ENCODE measurements at places on chromosomes 13 and 19. TPM values are rescaled to one million over a fixed set of nuclear protein-coding genes. Genes with fewer than 3 reads are reported as not detected.

- no peak for DNase-seq
Measured at GRCh38 chr13:49649963-49650312, 21.6 kb downstream of the ARL11 start.

GRCh38 chr19:46859637-46860124 is 1.1 kb upstream of the ARHGAP35 start:
- peak; percentile 70 for DNase-seq

GRCh38 chr13:113947311-113948033 is 26.4 kb downstream of the C13orf46 start:
- DNase-seq = peak; percentile 46

- no peak for DNase-seq
Measured at GRCh38 chr19:18488838-18489626, 32.8 kb downstream of the ELL start.

DNA sequence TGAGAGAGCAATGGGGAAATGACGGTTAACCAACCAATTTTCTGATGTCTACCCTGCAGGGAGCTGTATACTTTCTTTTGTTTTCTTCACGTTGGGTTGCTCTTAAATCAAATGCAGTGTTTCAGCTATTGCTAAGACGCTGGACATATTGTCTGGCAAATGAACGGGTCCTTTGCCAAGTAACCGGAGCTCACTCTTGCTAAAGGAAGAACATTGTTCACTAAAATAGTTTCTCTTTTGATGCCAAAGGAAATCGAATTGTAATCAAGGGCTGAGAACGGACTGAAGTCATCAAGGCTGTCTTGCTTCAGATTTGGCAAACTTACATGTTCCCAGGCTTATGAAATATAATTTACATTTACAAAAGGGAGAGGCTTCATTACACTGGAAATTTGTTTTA is 142.3 kb upstream of the ARGLU1 start:
- no peak for DNase-seq

DNA sequence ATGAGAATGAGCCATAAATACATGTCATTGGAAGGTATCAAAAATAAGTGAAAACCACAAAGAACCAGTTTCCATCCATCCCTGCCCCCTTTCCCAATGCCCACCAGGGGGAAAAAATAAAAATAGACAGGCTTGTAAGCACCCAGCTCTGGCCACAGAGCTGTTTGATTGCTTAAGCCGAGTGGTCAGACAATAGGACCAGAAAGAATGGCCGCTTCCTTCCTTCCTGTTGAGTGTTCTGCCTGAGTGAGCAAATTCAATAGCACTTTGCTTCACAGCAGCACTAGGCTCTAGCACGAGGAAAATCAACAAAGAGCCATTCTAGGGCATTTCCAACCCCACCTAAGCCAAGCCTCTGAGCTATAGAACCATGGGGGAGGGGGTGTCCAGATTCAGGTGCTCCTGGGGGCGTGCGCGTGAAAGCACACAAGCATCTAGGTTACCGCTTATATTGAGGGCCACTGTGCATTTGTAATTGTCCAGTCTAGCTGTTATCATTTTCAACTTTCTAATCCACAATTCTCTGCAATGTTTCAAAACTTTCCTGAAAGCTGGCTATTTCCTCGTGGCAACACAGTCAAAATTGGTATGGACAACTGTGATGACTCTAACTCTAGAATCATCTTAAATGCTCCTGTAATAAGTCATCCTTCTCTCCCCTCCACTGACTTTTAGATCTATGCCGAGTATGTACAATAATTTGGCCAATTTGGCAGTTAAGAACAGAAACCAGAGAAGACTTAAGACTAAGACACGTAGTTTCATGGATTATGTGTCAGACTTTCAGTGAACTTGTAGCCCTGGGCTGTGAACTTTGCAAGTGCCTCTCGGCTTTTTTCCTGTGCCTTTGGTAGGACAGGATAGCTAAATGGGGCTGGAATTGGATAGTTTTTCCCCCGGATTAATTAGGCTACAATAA is 64.3 kb downstream of the SPRY2 start:
- peak; percentile 64 for DNase-seq

GRCh38 chr13:35920816-35921215 is 210.4 kb downstream of the DCLK1 start:
- DNase-seq = no peak

DNA sequence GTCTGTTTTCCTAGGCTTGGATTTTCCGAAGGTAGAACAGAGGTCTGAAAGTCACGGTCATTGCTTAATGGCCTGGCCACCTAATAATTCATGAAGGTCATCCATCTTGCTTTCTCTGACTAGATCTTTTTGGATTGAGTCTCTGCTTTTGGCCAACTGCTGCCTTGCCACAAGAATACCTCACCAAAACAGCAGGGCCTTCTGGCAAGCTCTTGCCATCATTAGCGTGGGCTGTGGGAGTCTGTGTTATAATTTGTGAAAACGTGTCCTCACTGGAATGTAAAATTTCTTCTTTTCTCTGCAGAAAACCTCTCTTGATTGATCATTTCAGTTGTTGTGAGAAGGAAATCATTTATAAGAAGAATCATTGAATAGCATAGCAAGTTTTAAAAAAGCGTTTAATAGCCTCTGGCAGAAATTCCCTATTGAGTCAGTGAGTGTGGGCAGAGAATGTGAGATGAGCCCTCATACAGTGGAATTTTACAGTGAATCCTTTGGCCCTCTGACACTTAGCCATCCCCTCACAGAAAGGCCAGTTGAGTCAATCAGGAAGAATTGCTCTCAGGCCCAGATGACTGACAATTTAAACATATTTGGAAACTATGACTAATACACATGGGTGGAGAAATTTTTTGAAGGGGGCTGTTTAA is 43.2 kb upstream of the ERICH6B start:
- peak; percentile 79 for DNase-seq

DNA sequence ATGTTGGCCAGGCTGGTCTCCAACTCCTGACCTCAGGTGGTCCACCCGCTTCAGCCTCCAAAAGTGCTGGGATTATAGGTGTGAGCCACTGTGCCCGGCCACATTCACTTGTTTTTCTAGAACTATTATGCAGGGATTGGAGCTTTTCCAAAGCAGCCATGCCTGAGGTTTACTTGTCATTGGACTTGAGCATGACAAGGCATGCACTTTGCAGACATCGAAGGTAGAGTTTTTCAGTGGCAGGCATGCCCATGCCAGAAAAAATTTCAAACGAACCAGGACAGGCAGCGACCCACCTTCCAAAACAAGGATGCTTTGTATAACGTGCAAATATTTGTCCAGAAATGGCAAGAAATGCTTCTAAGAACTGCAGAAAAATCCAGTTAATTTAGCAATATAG is 17.7 kb downstream of the PNMA8A start:
- DNase-seq = no peak

DNA sequence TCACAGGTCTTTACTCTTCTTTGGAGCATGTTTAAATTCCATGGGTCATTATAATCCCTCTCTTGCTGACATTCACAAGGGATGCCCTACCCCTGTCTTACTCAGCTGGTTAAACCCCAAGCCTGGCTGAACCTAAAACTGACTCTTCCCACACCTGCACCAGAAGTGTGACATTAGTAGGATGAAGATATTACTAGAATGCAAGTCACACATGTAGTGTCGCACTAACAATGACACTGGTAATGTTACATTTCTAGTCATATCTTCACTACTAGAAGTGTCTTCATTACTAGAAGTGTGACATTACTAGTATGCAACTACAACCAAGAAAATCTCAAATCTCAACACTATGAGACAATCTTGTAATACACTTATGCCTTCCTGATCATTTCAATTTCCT is 14.2 kb downstream of the ZAR1L start:
- DNase-seq = no peak

- peak; percentile 75 for DNase-seq
Measured at GRCh38 chr19:7533925-7534480, 1.5 kb upstream of the PNPLA6 start.

ATP1A3 gene
- not detected for total RNA-seq

ICAM5 gene
- 38.4 TPM for total RNA-seq

KASH5 gene
- total RNA-seq = not detected

DNA sequence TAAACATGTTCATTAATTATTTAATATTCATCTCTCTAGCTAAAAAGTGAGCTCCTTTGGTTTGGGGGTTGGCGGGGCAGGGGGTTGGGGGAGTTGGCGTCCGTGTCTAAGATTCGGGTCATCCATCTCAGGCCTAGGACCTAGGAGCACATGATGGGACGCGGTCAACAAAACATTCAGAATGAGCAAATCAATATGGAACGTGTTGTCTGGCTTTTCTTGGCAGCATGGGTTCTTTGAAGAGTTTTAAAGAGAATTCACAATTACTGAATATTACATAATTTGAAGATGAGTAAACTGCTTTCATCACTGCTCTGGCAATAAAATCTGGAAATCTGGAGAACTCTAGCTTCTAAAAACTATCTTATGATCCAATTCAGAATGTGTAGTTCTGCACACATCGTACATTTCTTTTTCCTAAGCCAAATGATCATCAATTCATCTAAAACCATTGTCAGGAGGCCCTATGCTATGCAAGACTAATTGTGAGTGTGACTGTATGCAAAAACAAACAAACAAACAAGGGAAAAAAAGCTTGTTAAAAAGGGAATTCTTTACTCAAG is 5.4 kb upstream of the ARGLU1 start:
- DNase-seq = peak; percentile 76

GRCh38 chr13:48775804-48776203 is 122.1 kb downstream of the CYSLTR2 start:
- peak; percentile 97 for DNase-seq

DNA sequence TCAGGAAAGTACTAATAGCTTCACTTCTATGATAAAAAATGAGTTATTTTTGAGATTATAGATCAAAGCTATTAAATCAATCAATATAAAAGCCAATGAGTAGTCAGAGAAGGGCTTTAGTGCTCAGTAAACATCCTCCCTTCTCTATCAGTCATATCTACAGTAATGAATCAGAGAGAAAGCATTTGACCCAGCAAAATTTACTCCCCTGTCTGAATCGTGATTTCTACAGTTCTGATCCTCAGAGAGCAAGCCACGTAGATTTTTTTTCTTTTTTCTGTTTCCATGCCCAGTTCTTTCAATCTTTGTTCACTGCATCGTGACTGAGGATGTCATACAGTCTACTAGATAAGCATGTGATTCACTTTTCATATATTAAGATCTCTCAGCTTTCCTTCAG is 16.2 kb upstream of the MBNL2 start:
- peak; percentile 61 for DNase-seq

DNAAF3 gene
- total RNA-seq = 0.66 TPM

GRCh38 chr13:30396434-30397075 is 25.7 kb upstream of the UBE2L5 start:
- peak; percentile 25 for DNase-seq

- DNase-seq = no peak
Measured at GRCh38 chr13:31968473-31968872, 63.1 kb upstream of the FRY start.

ZNF714 gene
- total RNA-seq = 8.4 TPM

DNA sequence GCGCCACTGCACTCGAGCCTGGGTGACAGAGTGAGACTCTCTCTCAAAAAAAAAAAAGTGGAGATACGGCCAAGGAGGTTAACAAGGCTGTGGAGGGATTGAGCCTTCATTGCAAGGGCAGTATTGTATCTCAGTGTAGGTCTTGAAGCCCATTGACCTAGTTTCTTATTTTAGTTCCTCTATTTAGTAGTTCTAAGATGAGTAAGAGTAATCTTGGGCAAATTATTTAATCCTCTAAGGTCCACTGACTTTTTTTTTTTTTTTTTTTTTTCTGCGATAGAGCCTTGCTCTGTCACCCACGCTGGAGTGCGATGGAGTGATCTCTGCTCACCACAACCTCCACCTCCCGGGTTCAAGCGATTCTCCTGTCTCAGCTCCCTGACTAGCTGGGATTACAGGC is 14.3 kb upstream of the ILF3 start:
- no peak for DNase-seq

DNA sequence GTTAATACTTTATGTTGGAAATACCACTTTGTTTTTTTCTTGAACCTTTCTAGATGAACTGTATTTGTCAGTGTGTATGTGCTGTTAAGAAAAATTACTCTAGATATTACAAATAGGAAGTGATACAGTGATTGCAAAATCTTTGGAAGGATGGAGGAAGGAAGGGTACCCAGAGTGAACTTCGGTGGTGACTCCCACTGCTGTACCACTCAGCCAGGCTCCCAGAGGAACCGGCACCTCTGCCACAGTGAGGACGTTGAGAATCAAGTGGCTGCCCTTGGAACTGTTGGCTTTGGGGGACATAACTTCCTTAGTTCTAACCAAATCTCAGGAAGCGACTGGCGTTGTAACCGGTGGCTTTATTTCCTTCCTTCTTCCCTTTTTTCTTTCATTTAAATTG is 184.7 kb downstream of the PCCA start:
- DNase-seq = no peak

GRCh38 chr13:98108341-98108740 is 34.6 kb upstream of the FARP1 start:
- DNase-seq = no peak

NAPA gene
- total RNA-seq = 126 TPM

DNA sequence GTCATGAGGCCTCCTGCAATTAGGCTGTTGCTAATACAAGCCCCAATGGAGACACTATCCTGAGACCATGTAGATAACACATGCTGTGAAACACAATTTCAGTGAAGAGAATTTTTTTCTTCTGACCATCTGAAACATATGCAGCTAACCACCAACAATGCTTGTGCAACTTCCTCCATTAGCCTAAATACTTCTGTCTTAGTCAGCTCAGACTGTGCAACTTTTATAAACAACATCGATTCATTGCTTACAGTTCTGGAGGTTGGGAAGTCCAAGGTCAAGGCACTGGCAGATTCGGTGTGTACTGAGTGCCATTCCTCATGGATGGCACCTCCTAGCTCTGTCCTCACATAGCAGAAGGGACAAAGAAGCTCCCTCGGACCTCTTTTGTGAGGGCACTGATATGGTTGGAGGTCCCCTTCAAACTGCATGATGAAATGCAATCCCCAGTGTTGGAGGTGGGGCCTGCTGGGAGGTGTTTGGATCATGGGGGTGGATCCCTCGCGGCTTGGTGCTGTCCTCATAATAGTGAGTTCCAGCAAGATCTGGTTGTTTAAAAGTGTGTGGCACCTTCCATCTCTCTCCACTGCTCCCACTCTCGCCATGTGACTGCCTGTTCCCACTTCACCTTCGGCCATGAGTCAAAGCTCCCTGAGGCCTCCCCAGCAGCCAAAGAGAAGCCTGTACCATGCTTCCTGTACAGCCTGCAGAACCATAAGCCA is 27.7 kb downstream of the STK24 start:
- peak; percentile 88 for DNase-seq

DNA sequence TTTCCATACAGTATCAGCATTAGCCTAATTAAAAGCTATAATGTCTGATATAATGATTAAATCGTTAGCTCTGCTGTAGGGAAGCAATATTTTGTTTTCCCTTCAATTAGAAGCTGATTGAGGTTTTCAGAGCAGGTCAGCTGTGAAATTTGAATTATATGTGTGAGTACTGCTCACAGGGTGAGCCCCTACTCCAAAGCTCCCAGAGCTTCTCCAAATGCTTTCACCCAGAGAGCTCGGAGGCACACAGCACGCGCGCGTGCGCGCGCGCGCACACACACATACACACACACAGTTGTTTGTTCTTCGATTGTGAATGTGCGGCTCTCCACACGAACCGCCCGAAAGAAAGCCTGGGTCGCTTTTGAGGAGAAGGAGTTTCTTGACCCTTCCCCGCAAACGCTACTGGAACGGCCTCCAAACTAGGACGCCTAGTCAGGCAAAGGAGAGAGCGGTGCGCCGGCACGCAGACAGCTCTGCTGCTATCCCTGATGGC is 4.8 kb upstream of the SOX1 start:
- no peak for DNase-seq

TMEM238 gene
- total RNA-seq = 2.1 TPM
